CD4-positive, alpha-beta T cell treated with Interleukin-17A for 1 hour (primary cell): ENCODE measurements at places on chromosomes 12 and 14.

- DNase-seq, result peak; percentile 26
These were observed 49.5 kb downstream of the KDM2B start for GRCh38 chr12:121531356-121531750.

- no peak for DNase-seq
These were observed 8.1 kb upstream of the STAB2 start for GRCh38 chr12:103578926-103579325.

- DNase-seq, result no peak
These were observed 21.9 kb downstream of the CLEC9A start for GRCh38 chr12:10052193-10052913.

DNA sequence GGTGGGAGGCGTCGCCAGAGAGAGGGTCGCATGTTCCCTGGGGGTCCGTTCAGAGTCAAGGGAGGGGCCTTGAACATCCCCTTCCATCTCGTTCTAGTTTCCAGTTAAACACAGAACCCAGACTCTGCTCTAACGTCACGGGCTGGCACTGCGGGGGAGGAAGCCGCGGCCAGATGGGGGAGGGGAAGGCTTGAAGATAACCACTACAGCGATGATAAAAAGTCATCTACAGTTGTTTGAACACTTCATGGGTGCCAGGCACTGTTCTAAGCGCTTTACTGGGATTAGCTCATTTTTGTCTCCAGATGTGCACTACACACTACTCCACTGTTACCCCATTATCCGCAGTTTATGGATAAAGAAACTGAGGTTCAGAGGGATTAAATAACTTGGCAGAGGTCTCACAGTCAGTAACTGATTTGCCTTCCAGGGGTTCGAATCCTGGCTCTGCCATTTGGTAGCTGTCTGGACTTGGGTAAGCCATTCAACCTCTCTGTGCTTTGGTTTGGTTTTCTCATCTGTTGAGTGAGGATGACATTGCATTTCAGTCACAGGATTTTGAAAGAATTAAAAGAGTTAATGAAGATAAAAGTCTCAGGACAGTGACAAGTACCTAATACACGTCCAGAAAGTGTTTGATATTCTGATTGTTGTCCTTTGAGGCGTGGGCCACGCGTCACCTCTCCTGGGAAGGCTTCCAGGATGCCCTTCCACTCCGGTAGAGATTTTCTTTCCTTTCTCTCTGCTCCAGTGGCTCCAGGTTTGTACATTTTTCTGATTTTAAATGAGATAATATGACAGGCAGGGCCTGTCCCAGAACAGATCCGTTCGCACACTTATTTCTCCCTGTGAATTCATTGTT, 798 bp upstream of the RASAL1 start:
- DNase-seq, result peak; percentile 60

DNA sequence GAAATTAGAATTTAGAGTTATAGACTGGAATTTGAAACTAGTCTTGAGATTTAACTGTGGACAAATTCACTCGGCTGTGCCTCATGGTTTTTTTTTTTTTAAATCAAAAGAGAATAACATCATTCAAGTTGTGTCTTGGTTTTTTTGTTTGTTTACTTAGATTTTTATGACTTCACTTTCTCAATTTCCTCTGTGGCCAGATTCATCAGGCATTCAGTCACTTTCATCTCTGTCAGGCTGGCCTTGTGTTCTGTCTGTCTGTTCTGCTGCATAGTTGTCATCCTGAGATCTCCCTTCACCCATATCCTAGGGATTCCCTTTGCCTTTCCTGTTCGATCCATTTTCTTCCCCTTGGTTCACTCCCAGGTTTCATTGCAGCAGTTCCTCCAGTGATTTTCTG, 10.0 kb downstream of the MARK3 start:
- DNase-seq, result peak; percentile 24

DNA sequence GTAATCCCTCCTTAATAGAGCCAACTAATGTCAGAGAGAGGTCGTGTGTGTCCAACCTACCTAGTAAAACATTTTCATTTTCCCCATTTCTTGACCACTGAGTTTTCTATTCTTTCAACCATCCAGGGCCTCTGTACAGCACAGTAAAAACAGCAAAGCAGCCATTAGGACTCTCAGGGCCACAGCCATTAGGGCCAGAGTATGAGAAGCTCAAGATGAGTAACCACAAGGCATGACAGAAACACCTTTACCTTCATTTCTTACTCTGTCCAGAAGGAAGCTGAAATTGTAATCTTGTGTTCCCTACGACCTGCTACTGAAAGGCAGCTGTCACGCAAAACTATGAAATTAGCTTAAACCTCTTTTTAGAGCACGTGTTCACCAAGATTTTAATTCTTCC, 2.3 kb downstream of the SPPL3 start:
- DNase-seq, result no peak
